ENCODE measurements at places on chromosomes 11 and 22.

DNA sequence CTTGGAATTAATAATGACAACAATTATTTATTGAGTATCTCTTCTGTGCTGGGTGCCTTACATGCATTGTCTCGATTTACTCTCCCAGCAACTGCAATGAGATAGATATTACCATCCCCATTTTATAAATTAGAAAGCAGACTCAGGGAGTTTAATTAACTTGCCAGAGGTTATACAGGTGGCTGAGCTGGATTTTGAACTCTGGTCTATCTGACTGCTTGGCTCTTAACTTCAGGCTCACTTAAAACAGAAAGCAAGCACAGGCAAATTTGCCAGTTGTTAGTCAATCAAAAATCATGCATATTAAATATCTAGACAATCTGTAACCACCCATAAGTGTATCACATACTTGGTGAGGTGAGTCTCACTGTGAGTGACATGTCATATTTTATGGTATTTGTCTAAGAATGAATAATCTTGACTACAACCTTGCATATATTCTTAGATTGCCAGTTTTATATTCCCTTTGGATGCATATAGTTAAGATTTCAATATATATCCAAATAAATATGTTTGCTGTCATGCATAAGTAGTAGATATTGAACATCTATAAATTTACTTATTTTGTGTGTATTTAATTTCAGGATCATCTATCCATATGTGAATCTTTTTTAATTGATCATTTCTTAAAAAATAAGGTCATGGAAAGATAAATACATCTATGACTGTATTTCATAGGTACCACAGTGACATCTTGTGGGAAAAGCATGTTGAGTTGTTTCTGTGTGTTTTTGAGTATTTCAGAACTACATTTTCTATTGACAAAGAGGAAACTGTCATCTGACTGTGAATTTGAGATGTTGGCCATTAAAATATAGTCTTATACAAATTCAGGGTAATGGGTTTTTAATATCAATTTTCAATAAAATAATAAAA lies 112.0 kb upstream of the ARHGAP42 start:
- DNase-seq: no peak

GRCh38 chr11:20501252-20501651 lies 98.2 kb upstream of the SLC6A5 start:
- DNase-seq: no peak

DNA sequence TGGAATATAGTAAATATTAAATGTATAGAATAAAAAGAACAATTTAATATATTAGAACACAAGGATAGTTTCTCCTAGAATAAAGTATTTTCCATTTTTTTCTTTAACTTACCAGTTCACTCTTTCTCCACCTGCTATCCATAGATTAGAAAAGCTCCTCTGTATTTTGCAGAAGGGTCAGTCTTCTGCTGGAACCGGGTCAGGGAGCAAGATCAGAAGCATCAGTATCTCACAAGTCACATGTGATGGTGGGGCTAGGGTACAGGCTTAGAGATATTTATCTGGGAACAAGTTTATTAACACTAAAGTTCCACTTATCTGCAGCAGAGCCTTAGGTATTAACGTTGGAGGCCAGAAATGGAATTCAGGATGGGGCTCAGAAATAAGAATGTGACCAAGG lies 17.3 kb upstream of the OR52A1 start:
- DNase-seq: no peak

DNA sequence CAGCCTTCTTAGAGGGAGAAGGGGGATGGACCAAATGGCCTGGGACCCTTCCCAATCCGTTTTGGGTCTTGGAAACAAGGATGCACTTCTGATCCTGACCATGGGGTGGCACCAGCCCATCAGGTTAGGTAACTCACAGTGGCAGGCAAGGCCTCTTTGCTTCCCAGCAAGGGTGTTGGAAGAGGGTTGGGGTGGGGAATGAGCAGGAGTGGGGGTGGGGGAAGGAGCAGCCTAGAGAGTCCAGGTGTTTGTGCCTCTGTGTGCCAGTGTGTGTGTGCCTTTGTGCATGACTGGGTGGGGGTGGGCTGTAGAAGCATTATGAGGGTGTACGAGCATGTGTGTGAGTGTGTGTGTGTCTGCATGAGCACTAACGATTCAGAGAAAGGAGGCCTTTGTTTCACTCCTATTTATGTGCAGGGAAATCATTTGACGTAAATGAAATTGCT lies 213.1 kb downstream of the INSC start:
- DNase-seq: no peak

DNA sequence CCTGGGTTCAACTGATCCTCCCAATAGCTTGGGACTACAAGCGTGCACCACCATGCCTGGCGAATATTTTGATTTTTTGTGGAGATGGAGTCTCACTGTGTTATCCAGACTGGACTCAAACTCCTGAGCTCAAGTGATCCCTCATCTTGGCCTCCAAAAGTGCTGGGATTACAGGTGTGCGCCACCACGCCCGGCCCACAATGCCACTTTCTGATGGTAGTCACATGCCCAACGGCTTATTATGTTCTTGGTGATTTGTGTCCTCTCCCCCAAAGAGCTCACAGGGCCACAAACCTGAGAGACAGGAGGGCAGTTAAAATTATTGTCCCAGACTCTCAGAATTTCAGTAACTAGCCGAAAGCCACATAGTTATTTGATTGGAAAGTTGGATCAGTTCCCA lies 9.6 kb downstream of the GRIK4 start:
- DNase-seq: peak; percentile 72

- peak; percentile 91 for DNase-seq
These were observed at the start of gene RHOG for GRCh38 chr11:3840870-3841425. Gene RHOG, minus strand, starts transcription at chr11:3840959. Its CDS starts 12,821 bp downstream, at chr11:3828138.

- DNase-seq: no peak
These were observed 4.4 kb upstream of the IGLL5 start for GRCh38 chr22:22883090-22883727.

DNA sequence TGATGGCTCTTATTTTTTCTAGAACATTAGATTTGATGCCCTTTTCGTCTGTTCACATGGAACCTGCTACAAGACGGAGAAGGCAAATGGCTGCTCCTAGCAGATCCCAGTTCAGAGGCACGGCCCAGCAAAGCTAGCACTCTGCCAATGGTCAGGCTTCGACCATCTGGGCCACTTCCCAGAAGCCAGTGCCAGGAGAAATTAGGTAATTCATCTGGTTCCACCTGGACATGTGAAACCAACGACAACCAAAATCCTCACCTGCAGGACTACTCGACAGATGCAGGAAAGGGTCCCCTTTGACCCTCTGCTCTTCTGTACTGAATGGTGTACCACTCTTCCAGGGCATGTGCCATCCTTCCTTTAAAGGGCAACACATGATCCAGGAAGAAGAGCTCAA lies 25.4 kb downstream of the MICAL3 start:
- no peak for DNase-seq

DNA sequence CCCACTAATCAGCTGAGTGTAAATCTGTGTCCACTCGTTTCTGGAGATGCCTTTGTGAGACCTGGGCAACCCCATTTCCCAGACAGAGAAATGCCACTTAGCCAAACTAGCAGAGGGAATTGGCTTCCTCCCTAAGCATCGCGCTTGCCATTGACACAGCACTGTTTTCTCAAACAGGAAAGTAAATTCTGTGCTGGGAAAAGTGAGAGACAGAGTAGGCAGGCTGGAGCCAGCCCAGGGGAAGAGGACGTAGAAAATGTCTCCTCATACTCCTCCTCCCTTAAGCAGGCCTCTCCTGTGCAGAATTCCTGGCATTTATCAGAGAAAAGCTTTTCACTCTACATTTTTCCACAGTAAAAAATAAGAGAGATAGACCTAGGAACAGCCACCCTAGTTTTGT lies 99.1 kb upstream of the AMOTL1 start:
- DNase-seq: no peak

GRCh38 chr11:27191639-27192038 lies 151.0 kb downstream of the BBOX1 start:
- no peak for DNase-seq

GRCh38 chr11:108216988-108217387 lies 5.5 kb downstream of the NPAT start:
- DNase-seq: no peak

DNA sequence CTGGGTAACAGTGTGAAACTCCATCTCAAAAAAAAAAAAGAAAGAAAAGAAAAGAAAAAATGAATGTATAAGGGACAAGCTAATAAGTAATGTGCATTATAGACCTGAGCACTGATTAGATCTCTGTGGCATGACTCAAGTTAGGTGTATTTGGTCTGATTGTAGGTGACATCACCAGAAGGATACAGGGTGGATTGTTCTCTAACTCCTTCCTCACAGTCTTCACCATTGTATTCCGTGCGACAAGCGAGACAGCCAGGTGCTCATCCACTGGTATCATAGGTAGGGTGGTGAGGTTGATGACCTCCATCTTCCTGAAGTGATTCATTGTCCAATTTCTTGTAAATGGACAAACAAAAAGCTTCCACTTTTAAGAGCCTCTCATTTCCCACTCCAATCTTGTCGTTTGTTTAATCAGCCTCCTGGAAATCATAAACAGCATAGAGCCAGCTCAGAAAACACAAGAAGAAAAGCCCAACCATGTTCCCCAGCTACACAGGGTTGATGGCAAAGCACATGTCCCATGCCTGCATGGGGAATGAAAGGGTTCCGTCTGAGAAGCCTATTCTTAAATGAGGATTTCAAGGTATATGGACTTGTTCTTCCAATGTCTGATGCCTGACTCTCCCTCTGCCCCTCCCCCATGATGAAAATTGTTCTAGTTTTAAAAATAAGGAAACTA lies 6.2 kb downstream of the FAM227A start:
- no peak for DNase-seq

GRCh38 chr11:58493676-58494075 lies 14.2 kb downstream of the OR5B21 start:
- no peak for DNase-seq

DNA sequence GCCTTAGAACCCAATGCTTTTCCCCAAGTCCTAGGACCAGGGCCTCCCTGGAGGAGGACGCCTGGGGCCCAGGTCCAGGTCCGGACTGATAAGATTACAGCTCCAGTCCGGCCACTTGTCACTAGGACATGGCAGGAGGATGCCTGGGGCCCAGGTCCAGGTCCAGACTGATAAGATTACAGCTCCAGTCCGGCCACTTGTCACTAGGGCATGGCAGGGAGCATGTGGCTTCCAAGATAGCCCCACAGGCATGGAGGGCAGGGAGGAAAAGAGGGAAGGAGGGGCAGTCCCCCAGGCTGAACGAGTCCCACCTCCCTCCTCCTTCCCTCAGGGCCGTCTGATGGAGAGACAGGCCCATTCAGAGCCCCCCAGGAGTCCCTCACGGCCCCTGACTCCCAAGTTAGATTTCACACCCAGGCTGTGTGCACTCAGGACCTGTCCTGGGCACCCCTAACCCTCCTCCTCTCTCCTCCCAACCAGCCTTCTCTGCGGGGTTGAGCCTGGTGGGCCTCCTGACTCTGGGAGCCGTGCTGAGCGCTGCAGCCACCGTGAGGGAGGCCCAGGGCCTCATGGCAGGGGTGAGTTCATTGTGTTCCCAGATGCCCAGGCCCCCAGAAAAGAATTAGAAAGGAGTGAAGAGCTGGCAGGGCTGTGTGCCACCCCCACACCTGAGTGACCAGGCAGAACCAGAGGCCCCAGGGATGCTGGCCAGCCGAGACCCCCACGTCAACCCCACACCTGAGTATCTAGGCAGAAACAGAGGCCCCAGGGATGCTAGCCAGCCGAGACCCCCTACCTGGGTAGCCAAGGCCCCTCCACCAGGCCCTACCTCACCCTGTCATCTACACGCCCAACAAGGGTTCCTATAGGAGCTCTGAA lies 2.1 kb downstream of the TSPAN32 start:
- DNase-seq: no peak

- no peak for DNase-seq
These were observed 60.9 kb upstream of the EED start for GRCh38 chr11:86183694-86184093.
